ENCODE measurements at places on chromosomes 1 and 21. TPM values are rescaled to one million over a fixed set of nuclear protein-coding genes. Genes with fewer than 3 reads are reported as not detected.

The MROH9 gene
- not detected for total RNA-seq

DNA sequence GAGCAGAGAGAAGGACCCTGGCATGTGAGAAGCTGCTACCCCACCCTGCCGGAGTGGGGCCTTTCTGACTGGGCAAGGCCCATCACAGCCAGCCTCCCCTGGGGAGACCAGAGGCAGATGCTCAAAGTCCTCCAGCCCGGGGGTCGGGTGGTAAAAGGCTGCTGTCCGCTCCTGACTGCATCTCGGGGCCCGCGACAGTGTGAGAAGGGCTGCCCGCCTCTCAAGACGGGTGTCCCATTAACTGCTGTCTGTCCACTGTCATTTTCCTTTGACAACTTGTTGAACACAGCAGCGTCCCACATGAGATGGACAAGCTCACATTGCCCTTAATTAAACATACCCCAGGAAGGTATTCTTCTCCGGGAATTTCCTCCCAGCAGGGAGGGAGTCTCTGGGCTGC lies 91.4 kb upstream of the ARHGEF16 start:
- no peak for DNase-seq

The RPAP2 gene
- 23.3 TPM for total RNA-seq

GRCh38 chr1:19209439-19209989 lies 552 bp downstream of the UBR4 start:
- no peak for DNase-seq

DNA sequence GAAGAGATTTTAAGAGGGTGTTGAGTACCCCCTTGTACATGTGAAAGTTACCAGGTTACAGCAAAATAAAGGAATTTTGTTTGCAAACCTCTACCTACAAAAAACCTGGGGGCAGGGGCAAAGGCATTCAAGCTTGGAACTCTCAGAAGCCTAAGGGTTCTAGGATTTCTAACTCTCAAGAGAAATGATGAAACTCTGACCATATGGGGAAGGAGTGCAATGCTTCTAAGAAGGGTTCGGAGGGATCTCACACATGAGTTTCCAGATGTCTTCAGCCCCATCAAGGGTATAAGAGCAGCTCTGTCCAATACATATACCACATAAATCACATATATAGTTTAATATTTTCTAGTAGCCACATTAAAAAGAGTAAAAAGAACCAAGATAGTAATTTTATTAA lies 7.3 kb upstream of the FCGR2A start:
- DNase-seq: no peak

DNA sequence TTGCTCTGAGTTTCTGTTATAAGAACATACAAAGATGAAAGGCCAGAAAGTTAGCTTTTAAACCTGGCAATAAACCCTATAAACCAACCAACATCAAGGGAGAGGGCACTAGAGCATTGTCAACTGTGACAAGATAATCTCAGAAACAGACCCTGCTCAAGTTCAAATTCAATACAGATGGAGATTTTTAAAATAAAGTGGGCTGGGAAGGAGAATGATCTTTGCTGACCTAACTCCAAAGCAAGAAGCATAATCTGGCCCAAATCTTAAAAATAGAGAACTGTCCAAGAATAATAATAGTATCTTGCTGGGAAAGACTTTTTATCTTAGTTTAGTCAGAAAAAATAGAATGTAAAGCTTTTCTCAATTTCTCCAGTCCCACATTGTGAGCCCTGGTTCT lies 485.5 kb downstream of the DISC1 start:
- DNase-seq: no peak

GRCh38 chr21:20507783-20508182 lies 490.4 kb upstream of the NCAM2 start:
- DNase-seq: no peak

DNA sequence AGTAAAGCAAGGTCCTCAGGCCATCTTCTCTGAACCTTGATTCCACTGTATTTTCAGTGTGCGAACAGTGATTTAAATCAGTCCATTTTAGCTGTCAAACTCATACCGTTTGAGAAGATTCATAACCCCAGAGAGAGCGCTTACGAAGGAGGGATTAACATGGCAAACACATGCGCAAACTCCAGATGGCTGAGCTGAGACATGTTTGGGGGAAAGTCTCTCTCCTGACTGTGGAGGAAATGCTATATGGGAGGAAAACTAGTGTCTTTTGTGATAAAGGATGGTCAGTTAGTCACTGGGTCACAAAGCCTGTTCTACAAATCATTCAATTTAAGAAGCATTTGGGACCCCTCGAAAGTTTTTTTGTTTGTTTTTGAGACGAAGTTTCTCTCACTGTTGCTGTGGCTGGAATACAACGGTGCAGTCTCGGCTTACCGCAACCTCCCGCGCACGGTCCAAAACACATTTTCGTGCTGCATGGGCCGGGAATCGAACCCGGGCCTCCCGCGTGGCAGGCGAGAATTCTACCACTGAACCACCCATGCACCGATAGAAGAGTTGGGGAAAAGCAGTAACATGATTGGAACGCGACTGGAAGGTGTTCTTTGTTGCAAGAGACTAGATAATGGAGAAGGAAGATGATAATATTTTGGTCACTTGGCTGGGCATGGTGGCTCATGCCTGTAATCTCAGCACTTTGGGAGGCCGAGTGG lies 58.4 kb upstream of the CXADR start:
- no peak for DNase-seq

DNA sequence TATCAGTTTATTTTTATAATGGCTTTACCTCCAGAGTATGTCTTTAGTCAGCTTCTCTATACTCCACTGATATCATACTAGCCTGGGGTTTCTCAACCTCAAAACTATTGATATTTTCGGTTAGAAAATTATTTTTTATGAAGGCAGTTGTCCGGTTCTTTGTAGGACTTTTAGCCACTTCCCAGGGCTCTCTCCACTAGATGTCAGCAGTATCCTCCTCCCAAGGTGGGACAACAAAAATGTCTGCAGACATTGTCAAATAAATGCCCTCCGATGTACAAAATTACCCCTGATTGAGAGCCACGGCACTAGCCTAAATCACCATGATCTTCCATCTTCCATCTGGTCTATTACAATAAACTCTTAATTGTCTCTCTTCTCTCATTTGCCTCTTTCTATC lies 4.1 kb upstream of the GRIK1 start:
- no peak for DNase-seq

The PGLYRP3 gene
- not detected for total RNA-seq

GRCh38 chr1:179298952-179299351 lies 5.4 kb downstream of the SOAT1 start:
- no peak for DNase-seq

The GPR161 gene
- 2.4 TPM for total RNA-seq

GRCh38 chr1:41454406-41454805 lies 30.1 kb downstream of the EDN2 start:
- peak; percentile 67 for DNase-seq
